Fibroblast of skin of left biceps (primary cell): ENCODE measurements at places on chromosomes 3 and 15.

DNA sequence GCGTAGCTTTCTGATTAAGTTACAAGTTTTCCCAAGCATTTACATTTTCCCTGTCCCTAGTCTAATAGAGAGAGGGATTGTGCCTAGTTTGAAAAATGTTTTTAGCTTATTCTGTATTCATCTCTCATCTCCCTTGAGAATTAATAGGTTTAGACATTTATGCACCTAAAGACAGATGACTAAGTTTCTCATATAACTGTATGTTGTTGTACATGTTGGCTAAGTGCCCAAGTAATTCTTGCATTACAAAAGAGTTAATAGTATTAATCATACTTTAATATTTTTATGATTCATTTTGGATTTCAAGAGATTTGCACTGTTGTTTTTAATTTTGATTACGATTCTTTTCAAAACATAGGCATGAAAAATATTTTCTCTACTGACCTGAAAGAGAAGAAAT is 109.0 kb upstream of the TBL1XR1 start:
- DNase-seq: peak; percentile 66

- DNase-seq: no peak
Measured at GRCh38 chr15:73787621-73788020, 34.5 kb upstream of the INSYN1 start.

GRCh38 chr3:178063461-178063860 is 472.8 kb upstream of the KCNMB2 start:
- no peak for DNase-seq

DNA sequence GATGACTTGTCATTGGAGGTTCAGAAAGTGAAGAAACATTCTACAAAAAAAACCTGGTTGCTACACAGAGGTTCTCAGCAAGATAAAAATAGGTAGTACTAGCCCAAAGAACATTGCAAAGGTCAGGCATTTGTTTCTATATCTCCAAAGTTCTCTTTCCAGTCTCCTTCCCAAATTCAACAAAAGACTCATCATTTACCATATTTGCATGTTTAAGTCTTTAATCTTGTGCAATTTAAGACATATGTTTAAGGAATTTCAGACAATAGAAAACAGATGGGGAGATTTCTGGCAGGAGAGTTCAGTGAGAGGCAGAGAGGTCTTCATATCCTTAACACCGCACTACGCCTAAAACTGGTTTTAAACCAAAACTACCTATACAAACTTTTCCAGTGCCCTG is 173.8 kb upstream of the THBS1 start:
- peak; percentile 85 for DNase-seq

GRCh38 chr3:148815316-148816110 is 12.1 kb upstream of the CPB1 start:
- DNase-seq: no peak

DNA sequence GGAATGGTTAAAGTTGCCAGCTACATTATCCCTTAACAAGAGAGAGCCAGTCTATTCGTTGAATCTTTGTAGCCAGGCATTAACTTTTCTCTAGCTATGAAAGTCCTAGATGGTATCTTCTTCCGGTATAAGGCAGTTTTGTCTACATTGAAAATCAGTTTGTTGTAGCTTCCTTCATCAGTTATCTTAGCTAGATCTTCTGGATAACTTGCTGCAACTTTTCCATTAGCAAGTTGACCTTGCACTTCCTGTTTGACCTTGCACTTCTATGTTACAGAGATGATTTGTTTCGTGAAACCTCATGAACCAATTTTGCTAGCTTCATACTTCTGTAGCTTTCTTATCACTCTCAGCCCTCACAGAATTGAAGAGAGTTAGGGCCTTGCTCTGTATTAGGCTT is 24.1 kb downstream of the TOPAZ1 start:
- no peak for DNase-seq
